Activated CD4-positive, alpha-beta T cell treated with anti-CD3 and anti-CD28 coated beads for 4 hours (primary cell): ENCODE measurements at places on chromosomes 13 and 19.

DNA sequence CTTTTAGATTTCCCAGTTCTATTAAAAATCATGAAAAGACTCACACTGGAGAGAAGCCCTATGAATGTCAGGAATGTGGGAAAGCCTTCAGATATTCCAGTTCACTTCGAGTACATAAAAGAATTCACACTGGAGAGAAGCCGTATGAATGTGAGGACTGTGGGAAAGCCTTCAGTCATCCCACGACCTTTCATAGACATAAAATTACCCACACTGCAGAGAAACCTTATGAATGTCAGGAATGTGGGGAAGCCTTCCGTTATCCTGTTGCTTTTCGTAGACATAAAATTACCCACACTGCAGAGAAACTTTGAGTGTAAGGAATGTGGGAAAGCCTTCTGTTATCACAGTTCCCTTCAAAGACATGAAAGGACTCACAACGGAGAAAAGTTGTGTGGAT is 55.2 kb downstream of the ZNF627 start:
- no peak for DNase-seq

DNA sequence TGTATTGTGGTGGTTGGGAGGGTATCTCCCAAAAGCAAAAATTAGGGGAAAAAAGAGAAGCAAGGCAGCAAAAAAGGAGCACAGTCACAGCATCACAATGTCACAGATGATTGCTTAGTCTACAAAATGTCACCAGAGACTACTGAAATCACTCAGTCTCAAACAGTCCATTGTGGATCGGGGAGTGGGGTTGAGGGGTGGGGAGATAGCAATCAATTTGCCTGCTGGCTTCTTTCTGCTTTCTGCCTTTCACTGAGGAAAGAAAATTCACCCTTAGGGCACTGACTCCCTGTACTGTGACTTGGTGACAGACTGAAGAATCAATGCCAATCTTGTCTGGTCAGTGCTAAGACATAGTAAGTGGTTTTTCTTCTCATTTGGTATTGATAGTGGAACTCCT is 2127.1 kb upstream of the PCDH20 start:
- no peak for DNase-seq

- no peak for DNase-seq
These were observed 9.9 kb downstream of the SPACA6 start for GRCh38 chr19:51702825-51703574.

DNA sequence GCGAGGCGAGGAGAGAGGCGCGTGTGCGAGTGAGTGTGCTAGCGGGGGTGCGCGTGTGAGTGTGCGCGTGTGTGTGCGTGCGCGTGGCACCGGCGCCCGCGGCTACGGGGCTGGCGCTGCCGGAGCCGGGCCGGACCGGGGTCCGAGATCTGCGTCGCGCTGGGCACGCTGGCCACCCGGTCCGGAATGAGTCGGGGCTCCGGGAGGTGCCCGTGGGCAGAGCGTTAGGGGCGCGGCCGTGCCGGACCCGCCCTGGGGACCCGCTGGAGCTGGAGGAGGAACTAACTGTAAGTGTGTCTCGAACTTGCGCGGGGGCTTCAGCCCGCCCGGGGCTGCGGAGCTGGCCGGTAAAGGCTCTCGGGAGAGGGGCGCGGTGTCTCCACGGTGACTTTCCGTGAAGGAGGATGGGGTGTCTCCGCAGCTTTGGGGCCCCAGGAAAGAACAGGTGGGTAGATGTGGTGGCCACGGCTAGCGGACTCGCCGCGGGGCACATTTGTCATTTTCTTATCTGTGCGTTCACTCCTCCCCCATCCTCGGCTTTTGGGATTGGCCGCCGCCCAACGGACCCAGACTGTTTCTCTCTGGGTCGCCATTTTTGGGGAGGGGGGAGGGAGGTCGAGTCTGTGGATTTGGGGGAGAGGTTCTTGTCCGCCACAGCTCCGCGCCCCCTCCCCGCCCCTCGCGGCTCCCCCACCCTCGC is 10.1 kb upstream of the SOX1 start:
- no peak for DNase-seq
